ENCODE measurements at places on chromosomes 1 and 21.

- peak; percentile 93 for DNase-seq
Measured at GRCh38 chr1:218705911-218706893, 361.1 kb downstream of the TGFB2 start.

GRCh38 chr1:28328228-28328648 lies 602 bp upstream of the MED18 start:
- DNase-seq = no peak

DNA sequence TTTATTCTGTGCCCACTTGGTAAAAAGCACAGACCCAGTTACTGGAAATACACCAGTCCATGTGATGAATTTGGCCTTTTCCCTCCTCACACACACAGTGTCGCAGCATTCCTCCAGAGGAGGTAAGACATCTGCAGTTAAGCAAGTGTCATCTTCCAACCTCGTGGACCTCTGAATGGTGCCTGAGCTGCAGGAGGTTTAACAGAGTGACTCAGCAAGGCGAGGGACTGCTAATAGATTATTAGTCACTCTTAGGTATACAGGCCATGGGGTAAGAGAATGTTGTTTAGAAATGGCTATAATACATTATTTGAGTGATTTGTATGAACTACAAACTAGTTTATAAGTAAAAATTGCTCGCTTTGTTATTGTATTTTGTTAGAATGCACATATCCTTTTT lies 8.6 kb upstream of the LRRC8B start:
- no peak for DNase-seq

DNA sequence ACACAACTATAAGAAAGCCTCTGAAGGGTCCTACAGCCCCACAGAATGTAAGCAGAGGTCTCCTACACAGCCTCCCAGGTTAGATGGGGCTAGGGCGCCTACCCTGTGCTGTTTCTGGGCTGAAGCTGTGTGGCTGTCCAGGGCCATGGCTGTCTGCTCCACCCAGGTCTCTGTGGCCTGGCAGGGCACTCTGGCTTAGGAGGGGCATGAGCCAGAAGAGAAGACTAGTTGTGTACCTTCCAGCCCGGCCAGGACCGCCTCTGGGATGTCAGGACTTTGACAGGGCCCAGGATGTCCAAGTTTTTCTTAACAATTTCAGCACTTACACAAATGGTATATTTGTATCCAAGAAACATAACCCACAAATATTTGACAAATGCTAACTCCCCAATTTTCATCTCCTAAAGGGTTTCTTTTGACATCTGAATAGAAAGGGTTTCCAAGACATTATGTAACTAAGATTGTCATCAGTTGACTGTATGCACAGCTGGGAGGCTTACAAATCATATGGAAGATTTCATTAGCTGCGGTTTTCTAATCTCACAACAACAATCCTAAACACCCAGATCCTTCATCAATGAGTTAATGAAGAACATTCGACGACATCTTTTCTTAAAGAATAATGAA lies 80.5 kb downstream of the HSF2BP start:
- no peak for DNase-seq

DNA sequence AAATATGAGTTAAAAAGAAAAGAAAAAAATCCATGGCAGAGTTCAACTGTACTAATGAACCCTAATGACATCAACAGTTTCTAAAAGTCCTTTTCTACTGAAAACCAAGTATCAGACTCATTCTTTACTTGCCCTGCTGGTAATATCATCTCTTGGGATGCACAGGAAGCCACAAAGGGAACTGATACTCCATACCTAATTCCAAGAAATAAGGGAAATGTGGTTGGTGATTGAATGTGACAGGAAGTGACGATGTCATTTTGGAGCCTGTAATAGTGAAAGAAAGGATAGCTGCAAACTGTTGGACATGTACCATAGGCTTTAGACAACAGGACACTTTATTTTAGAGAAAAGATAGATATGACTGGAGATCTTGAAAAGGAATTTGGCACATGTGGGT lies 98.7 kb upstream of the VAV3 start:
- DNase-seq = no peak
